Endothelial cell of umbilical vein (primary cell): ENCODE measurements at places on chromosomes 12 and 14. TPM values are rescaled to one million over a fixed set of nuclear protein-coding genes. Genes with fewer than 3 reads are reported as not detected.

GRCh38 chr14:85115921-85116320 lies 414.0 kb upstream of the FLRT2 start:
- no peak for DNase-seq
- H3K4me1 ChIP-seq = no peaks in the 10 kb centered on the region
- no peaks in the 10 kb centered on the region for H3K27me3 ChIP-seq
- H3K36me3 ChIP-seq = no peaks in the 10 kb centered on the region
- no peak overlapping the region for H3K27ac ChIP-seq

- H3K27me3 ChIP-seq = no peaks in the 10 kb centered on the region
- H3K4me1 ChIP-seq = peaks cover 9% of the 10 kb centered on the region
- peak; percentile 69 for DNase-seq
These were observed 11.7 kb upstream of the FBXL14 start for GRCh38 chr12:1606021-1606622.

GRCh38 chr12:18696971-18697602 lies 40.7 kb downstream of the PLCZ1 start:
- H3K27me3 ChIP-seq = no peaks in the 10 kb centered on the region
- no peak overlapping the region for H3K4me3 ChIP-seq
- H3K36me3 ChIP-seq = no peaks in the 10 kb centered on the region
- DNase-seq = no peak

DNA sequence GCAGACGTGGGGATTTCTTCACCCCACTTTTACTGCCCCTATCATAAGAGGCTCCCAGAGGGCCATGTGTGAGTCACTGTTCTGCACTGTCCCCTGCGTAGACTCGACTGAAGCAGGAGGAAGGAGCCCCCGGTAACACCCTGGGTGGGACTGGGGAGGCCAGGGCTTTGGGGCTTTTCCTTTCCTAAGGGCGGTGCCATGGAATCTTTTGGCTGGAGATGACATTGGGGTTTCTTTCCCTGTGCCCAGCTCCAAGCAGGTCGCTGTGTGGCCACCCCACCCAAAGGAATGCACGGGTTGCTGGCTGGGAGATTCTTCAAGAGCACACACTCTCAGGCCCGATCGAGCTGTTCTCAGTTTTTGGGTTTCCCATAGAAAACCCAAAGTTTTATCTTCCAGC lies 62.3 kb upstream of the RIN3 start:
- H3K36me3 ChIP-seq = no peaks in the 10 kb centered on the region
- no peaks in the 10 kb centered on the region for H3K4me1 ChIP-seq
- no peak for DNase-seq
- H3K27me3 ChIP-seq = no peaks in the 10 kb centered on the region
- H3K4me3 ChIP-seq = no peak overlapping the region

DNA sequence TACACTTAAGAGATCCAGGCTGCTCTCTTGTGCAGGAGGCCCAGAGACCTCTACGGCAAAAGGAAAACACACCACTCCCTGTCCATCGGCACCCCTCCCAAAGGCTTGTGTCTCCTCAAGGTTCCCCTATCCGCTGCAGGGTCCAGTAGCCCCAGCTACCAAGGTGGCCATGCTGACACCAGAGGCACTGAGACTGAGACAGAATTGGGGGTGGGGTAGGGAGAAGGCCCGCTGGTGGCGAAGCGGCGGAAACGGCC lies 590 bp downstream of the DDIT3 start:
- H3K27me3 ChIP-seq = no peaks in the 10 kb centered on the region
- peak overlapping the region; percentile 83 for H3K27ac ChIP-seq
- H3K36me3 ChIP-seq = peaks cover 27% of the 10 kb centered on the region
- H3K4me1 ChIP-seq = peaks cover 48% of the 10 kb centered on the region
- DNase-seq = no peak

DNA sequence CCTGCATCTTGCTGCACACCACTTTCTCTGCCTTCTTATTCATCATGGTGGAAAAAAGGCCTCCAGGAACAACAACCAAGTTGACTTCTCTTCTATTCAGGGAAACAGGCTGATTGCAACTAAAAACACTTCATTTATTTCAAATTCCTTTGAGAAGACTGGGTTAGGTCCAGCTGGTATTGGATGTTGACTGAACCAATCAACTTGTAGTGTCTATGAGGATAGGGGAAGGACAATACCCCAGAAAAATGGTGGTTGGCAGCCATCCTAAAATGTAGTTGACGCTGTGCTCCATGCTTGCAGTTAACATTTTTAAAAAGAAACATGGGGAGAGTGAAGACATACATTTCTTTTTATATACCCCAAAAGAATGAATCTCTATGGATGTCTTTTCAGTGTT lies 34.4 kb upstream of the CRADD start:
- H3K36me3 ChIP-seq = no peaks in the 10 kb centered on the region
- no peak overlapping the region for H3K4me3 ChIP-seq
- H3K27me3 ChIP-seq = peaks cover 20% of the 10 kb centered on the region
- no peaks in the 10 kb centered on the region for H3K4me1 ChIP-seq
- H3K27ac ChIP-seq = no peak overlapping the region

DNA sequence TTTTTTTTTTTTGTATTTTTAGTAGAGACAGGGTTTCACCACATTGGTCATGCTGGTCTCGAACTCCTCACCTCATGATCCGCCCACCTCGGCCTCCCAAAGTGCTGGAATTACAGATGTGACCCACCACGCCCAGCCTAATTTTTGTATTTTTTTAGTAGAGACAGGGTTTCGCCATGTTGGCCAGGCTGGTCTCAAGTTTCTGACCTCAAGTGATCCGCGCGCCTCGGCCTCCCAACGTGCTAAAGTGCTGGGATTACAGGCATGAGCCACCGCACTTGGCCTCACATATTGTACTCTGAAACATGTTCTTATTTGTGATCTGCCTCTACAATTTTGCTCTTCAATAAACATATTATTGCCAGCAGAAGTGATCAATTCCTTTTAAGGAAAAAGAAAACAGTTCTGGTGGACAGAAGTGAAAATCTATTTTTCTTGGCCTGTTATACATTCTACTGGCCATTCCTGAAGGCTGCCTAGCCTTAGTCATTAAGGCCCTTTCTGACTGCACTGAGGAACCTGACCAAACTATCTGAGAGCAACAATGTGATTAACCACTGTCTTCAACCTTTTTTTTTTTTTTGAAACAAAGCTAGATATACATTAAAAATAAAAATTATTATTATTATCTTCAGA lies 36.1 kb downstream of the SNX6 start:
- H3K4me3 ChIP-seq = no peak overlapping the region
- no peaks in the 10 kb centered on the region for H3K4me1 ChIP-seq
- DNase-seq = no peak
- no peaks in the 10 kb centered on the region for H3K27me3 ChIP-seq

DNA sequence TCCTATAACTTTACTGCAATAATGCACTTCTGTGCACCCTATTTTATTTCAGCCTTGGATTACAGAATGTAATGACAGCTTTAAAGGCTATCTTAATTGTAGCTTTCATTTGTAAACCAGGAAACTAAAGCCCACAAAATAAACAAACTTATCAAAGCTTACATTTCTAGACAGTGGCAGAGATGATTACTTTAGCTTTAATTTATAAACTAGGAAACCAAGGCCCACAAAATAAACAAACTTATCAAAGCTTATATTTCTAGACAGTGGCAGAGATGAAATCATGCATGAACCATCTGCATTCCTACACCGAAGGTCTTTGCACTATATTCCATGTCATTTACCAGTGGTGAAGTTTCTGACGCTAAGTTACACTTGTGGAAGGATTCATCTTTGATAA lies 74.4 kb downstream of the PRKD1 start:
- H3K4me3 ChIP-seq = no peak overlapping the region
- H3K36me3 ChIP-seq = no peaks in the 10 kb centered on the region
- DNase-seq = no peak

DNA sequence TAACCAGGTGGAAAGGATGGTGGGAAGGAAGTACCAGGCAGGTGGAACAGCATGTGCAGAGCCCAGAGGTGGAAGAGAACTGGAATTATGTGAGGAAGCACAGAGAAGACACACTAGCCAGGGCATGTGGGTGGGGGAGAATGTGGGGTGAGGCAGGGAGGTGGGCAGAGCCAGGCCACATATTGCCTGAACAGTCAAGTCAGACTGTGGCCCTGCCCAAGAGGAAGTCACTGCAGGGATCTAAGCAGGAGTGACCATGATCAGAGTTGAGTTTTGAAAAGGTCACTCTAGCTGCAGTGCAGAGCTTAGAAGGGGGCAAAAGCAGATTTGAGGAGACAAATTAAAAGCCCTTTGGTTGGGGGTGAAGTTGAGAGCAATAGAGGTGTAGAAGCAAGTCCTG lies 114.0 kb upstream of the SLC38A2 start:
- H3K4me3 ChIP-seq = no peak overlapping the region
- no peak for DNase-seq
- H3K4me1 ChIP-seq = peaks cover 23% of the 10 kb centered on the region

- H3K27ac ChIP-seq = no peak overlapping the region
- no peaks in the 10 kb centered on the region for H3K4me1 ChIP-seq
- H3K4me3 ChIP-seq = no peak overlapping the region
- H3K27me3 ChIP-seq = no peaks in the 10 kb centered on the region
These were observed 657.6 kb downstream of the MED13L start for GRCh38 chr12:115619889-115620288.

DNA sequence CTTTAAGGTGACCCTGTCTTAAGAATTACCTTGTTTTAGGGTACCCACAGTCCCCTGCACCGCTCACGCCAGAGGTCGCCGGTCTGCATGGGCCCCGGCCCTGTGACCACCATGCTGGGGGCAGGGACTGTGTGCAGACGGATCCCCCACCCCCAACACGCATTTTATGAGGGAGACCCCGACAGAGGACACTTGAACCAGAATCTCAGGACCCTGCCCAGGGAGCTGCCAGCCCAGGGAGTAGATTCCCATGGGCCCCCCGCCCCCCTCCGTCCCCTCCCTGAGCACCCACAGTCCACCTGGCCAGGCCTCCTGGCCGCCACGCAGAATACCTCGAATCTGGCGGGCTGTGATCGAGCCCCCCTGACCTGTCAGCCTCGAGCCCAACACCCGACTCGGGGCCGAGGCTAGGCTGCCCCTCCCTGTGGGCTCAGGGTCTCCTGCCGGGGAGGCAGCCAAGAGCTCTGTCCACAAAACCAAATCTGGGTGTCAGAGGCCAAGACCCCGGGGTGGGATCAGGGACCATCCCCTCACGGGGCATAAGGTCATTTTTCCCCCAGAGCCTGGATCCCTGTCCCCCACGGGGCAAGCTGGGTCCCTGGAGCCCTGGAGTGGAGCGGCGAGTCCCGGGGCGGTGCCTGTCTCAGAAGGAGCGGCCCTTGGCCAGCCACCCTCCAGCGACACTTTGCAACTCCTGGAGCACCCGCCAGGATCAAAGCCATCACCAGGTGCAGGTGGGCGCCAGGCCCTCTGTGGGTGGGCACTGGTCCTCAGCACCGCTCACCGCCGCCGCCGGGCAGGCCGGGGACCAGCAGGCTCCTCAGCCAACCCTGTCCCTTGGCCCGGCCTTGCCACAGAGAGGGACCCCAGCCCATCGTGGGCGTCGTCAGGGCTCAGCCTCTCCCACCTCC lies 155.8 kb upstream of the PKP2 start:
- no peaks in the 10 kb centered on the region for H3K4me1 ChIP-seq
- H3K27ac ChIP-seq = no peak overlapping the region
- no peak overlapping the region for H3K4me3 ChIP-seq
- H3K36me3 ChIP-seq = no peaks in the 10 kb centered on the region

DNA sequence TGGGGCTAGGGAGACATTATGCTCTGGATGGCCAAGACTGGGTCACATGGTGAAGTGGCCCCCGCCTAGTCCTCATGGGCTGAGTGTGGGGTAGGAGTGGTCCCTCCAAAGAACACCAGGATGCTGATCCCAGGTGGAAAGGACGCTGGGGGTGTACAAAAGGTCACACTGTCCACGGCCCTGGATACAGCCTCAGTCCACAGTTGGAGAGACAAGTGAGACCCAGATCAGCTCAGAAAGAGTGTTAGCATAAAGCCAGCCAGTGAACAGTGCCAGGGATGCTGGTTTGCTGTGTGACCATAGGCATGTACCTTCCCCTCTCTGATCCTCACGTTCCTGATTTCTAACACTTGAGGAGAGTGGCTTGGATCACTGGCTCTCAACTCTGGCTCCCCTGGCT lies 13.4 kb upstream of the OAS2 start:
- no peaks in the 10 kb centered on the region for H3K4me1 ChIP-seq
- no peak overlapping the region for H3K4me3 ChIP-seq
- no peaks in the 10 kb centered on the region for H3K36me3 ChIP-seq
- no peaks in the 10 kb centered on the region for H3K27me3 ChIP-seq
- H3K27ac ChIP-seq = no peak overlapping the region

DNA sequence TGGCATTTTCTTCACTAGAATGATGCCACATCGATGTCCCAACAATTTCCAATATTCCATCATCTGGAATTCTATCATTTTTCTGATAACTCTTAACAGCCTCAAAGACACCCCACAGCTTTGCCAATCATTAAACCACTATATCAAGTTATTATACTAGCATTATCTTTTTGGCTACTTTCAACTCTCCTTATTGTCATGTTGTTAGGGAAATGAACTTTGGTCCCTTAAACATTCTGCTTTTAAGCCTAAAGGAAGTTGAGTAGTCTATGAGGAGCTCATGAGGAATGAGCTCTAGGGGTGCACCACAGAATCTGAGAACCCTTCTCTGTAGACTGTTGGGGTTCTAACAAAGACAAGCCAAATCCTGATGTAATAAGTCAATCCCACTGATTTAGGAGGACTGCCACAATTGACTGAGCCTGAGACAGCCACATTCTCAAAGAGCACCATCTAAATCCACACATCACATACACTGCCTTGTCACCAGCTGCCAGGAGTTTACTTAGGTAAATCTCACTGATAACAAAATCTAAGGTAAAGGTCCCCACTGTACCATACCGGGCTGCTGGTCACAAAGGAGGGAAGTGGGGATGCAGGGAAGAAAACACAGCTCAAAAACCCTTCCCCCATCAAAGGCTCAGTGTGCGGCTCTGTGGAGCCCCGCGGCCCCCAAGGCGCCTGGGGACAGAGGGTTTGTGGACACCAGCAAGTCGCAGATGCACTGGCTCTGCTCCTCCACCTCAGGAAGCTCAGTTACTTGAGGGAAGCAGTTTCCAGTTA lies 58.2 kb downstream of the SETD3 start:
- H3K4me3 ChIP-seq = no peak overlapping the region
- no peaks in the 10 kb centered on the region for H3K27me3 ChIP-seq
- H3K4me1 ChIP-seq = peaks cover 3% of the 10 kb centered on the region
- no peak for DNase-seq
- H3K36me3 ChIP-seq = no peaks in the 10 kb centered on the region
- no peak overlapping the region for H3K27ac ChIP-seq

Gene TAS2R8
- not detected in 2 replicates for total RNA-seq

Gene TAS2R42
- total RNA-seq = not detected in 2 replicates

Gene SLC38A6
- 21.6 and 24.6 TPM in 2 replicates for total RNA-seq

Gene IFNG-AS1
- not detected in 2 replicates for total RNA-seq
